Cortex of kidney (tissue), 1 donor: ENCODE measurements at places on chromosomes 2 and 18.

GRCh38 chr2:191636586-191636985, 41.4 kb upstream of the NABP1 start:
- DNase-seq: no peak

DNA sequence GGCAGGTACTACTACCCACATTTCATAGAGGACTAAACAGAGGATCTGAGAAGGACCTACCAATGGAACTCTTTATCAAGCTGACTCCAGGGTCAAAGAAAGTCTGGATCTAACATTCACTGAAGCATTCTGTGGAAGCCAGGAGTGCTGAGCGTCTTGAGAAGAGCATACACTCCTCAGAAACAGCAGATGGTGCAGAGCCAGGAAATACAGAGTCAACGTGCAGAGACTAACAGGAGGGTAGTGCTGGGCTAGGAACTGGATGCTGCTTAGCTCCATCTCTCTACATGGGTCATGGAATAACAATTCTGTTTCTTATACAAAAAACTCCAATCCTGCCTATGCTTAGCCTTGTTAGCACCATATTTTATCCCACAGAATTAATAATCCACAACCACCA, 5.5 kb upstream of the SERTAD2 start:
- DNase-seq: no peak

DNA sequence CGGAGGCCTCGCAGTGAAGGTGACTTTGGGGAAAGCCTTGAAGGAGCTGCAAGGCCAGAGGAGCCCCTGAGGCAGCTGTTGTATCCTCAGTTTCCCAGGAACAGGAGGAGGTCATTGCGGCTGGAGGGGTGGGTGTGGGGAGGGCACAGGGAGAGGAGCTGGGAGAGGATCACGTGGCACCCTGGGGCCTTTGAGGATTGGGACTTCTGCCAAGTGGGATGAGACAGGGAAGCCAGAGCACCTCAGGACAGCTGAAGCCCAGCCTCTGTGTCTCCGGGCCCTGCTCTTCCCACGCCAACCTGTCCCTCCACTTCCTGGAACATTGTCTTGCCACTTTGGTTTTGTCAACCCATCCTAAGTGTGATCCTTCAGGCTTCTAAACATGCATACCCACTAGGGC, 19.4 kb upstream of the RRM2 start:
- DNase-seq: no peak

GRCh38 chr18:8329186-8329771, 280.0 kb upstream of the RAB12 start:
- no peak for DNase-seq

GRCh38 chr2:157620956-157621355, 7.7 kb downstream of the ACVR1C start:
- no peak for DNase-seq

DNA sequence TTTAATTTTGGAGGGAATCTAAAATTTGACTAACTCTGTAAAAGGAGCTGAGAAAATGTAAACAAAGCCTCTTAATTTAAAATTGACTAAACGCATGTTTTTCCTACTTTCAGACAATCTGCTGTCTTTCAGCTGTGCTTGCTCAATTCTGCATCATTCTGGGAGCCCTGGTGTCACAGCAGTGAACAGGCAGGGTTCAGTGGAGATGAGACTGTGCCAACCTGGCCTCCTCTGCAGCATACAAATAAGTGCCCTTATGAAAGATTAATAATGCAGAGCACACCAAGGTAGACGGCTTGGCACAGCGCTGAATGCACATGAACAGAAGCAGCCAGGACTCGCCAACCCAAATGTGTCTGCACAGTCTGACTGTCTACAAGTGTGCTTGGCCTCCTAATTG, 222.0 kb upstream of the CHAC2 start:
- DNase-seq: no peak

- no peak for DNase-seq
Measured at GRCh38 chr18:2485983-2486382, 85.3 kb downstream of the METTL4 start.

DNA sequence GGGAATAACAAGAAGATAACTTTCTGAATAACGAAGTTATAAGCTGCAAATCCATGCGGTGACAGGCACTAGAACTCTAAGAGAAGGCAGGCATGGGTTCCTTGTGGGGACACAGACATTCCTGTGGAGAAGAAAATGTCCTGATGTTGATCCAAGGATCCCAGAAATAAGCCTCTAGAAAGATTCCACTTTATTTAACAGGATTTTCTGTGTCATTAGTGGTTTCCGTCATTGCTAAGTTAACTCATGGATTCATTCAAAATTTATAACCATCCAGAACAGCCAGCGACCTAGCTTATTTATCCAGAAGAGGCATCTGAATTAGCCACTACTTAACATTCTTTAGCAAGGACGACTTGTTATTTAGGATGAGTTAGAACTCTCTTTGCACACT, 10.0 kb upstream of the CD302 start:
- no peak for DNase-seq
